Activated CD4-positive, alpha-beta T cell treated with anti-CD3 and anti-CD28 coated beads, Interleukin-2, amount 10 ng/mL, durations not matched to agents 7 days and 5 days (primary cell): ENCODE measurements at places on chromosomes 4 and X. TPM values are rescaled to one million over a fixed set of nuclear protein-coding genes. Genes with fewer than 3 reads are reported as not detected.

GRCh38 chr4:183932576-183932975 lies 27.5 kb downstream of the STOX2 start:
- no peaks in the 10 kb centered on the region for H3K36me3 ChIP-seq
- H3K27ac ChIP-seq: no peak overlapping the region
- DNase-seq: no peak
- peaks cover 2% of the 10 kb centered on the region for H3K27me3 ChIP-seq
- no peaks in the 10 kb centered on the region for H3K4me1 ChIP-seq

GRCh38 chr4:63459329-63459728 lies 949.9 kb downstream of the TECRL start:
- no peaks in the 10 kb centered on the region for H3K4me1 ChIP-seq
- no peaks in the 10 kb centered on the region for H3K36me3 ChIP-seq
- DNase-seq: no peak
- no peaks in the 10 kb centered on the region for H3K27me3 ChIP-seq
- no peak overlapping the region for H3K4me3 ChIP-seq

DNA sequence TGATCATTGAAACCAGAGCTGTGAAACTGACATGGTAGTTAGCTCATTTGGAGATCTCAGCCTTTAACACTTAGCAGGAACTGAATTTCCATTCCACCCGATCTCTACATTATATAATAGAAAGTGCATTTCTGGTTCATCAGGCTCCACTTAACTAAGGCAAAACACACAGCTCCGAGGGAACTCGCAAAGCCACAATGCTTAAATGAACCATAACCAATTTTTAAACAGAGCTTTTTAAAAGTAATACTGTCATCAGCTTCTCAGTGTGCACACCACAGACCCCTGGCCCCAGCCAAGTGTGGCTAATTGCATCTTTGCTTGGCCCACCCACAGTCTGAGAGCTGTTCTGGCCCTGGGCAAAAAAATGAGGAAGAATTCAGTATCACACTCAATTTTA lies 66.1 kb downstream of the DCHS2 start:
- no peaks in the 10 kb centered on the region for H3K36me3 ChIP-seq
- no peaks in the 10 kb centered on the region for H3K4me1 ChIP-seq
- H3K27me3 ChIP-seq: peaks cover 36% of the 10 kb centered on the region
- DNase-seq: no peak
- H3K4me3 ChIP-seq: no peak overlapping the region
- no peak overlapping the region for H3K27ac ChIP-seq

FAM184B gene
- not detected for total RNA-seq

DNA sequence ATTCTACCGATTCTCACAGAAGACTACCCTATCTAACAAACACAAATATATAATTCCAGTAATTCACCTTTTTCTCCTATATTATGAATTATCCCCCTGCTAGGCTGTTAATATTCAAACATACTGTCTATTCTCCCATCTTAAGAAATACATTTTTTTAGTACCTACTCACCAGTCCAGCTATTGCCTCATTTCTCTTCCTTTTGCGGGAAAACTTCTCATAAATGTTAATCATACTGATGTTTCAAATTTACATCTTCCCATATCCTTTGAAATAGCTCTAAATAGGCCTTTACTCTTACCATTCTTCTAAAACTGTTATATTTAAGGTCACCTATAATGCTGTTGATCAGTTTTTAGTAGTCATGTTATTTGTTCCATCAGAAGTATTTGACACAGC lies 759.1 kb upstream of the SLIT2 start:
- no peaks in the 10 kb centered on the region for H3K27me3 ChIP-seq
- DNase-seq: no peak
- H3K36me3 ChIP-seq: no peaks in the 10 kb centered on the region
- no peak overlapping the region for H3K4me3 ChIP-seq
- H3K27ac ChIP-seq: no peak overlapping the region

DNA sequence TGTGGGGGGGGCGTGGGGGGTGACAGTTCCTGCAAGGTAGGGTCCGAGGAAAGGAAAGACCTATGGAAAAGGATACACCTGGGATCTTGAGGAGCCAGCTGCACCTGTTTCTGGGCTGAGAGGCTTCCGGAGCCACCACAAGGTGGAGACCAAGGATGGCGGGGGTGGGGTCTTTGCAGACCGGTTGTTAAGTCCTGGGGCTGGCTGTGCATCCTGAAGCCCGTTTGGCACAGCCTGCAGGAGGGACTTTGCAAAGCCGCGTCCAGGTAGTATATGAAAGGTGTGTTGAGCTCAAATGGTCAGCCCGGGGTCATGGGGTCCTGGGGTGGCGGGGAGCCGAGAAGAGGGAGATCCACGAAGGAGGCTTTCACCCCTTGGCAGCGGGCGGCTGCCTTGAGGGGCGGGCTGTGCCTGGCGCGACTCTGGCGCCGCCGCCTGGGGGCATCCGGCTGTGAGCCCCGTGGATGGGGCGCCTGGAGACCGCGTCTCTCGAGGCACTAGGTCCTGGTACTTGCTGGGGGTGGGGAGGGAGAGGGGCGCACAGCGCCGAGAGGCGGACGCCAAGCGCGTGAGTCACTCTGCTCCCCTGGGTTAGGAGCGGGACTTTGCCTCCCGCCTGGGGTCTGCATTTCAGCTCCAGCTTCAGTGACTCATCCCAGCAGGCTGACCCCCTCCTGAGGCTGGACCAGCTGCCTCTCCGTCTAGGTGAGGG lies 58.2 kb upstream of the DYNLT3 start:
- H3K27me3 ChIP-seq: peaks cover 33% of the 10 kb centered on the region
- no peaks in the 10 kb centered on the region for H3K4me1 ChIP-seq

CDX4 gene
- not detected for total RNA-seq
